Fibroblast of mammary gland (primary cell): ENCODE measurements at places on chromosomes 1 and 21.
A peak's percentile ranks its signal among the peaks of the same experiment; 100 is the strongest.

- no peak for DNase-seq
Observed at GRCh38 chr1:3552751-3553150, 58.6 kb downstream of the MEGF6 start.

DNA sequence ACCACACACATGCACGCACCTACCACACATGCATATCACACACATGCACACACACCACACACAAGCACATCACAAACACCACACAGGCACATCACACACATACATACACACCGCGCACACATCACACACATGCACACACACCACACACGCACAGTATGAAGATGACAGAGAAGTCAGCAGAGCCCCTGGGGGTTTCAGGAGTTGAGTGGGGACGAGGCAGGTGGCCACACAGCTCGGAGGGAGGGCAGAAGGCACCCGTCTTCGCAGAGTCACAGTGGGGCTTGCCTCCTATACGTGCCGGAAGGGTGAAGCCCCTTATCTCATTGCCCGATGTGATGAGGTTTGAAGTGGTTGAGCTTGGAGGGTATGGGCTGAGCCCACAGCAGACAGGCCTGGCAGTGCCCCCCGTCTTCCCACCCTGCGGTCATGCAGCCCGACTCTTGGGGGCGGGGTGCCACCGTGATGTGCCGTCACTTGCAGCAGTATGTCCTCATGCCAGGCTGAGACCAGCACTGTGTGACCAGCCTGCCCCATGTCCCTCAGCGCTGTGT lies 9.9 kb downstream of the PDE9A start:
- DNase-seq: no peak

- no peak for DNase-seq
Observed at GRCh38 chr1:44553127-44553758, 121.0 kb downstream of the TMEM53 start.

GRCh38 chr1:153985941-153986761 lies at the start of gene RAB13:
TSS of gene RAB13 (minus strand) at chr1:153986339. CDS start at chr1:153986236, 103 bp downstream.
- DNase-seq: peak; percentile 82

DNA sequence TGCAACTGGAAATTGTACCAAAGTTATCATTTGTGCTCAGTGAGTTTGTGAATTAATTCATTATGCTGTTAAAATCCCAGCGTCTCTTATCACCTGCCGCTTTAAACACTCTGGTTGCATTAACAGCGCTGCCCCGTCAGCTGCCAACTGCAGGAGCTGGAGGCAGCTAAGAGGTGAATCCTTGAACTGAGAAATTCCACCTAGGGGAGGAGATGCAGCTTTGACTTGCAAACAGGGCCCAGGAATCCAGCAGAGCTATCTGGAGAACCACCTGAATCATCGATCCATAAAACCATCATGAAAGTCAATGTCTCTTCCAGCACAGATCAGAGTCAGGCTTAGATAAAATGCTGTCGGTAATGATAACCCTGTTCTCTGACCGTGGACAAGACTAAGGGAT lies 140.7 kb upstream of the PTBP2 start:
- no peak for DNase-seq

- DNase-seq: no peak
Observed at GRCh38 chr1:40092241-40092640, 4.8 kb downstream of the PPT1 start.

DNA sequence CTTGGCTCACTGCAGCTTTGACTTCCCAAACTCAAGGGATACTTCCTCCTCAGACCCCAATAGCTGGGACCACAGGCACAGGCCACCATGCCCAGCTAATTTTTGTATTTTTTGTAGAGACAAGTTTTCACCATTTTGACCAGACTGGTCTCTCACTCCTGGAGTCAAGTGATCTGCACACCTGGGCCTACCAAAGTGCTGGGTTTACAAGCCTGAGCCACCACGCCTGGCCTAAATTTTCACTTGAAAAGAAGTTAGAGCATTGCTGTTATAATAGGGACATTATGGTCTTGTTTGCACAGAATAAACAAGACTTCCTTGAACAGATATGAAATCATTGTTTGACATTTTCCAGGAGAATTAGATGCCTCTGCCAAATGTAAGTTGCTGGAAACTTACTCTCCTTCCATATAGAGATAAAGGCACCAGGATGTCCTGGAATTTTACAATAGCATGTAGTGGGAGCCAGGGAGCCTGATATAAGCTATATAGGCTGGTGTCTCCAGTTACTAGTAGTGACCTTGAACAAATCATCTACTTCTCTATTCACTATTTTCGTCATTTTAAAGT lies 16.9 kb downstream of the SLC35A3 start:
- no peak for DNase-seq

DNA sequence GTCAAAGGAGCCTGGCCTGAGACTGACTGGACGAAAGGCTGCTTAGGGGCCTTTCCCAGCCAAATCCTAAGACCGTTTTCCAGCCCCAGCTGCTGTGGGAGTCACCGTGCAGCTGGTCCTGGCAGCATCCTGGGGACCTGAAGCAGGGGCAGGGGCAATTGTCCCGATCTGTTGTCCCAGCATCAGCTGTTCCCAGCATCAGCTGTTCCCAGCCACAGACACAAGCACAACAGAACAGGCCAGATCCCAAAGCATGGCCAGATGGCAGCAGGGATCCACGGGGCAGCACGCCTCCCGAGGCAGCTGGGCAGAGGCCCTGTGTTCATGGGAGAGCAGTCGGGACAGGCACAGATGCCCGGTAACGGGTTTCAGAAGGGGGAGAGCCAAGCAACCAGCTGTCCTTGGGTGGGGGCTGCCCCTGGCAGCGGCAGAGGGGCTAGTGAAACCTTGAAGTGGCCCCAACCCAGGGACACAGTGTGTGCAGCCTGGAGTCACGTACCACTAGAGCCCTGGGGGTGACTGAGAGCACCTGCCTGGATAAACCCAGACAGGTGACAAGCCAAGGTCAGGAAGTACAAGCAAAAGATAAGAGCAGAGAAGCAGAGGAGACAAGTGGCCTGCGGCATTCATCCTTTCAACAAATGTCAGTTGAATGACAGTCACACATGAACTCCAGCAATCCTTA lies 13.3 kb downstream of the CELA2B start:
- no peak for DNase-seq

DNA sequence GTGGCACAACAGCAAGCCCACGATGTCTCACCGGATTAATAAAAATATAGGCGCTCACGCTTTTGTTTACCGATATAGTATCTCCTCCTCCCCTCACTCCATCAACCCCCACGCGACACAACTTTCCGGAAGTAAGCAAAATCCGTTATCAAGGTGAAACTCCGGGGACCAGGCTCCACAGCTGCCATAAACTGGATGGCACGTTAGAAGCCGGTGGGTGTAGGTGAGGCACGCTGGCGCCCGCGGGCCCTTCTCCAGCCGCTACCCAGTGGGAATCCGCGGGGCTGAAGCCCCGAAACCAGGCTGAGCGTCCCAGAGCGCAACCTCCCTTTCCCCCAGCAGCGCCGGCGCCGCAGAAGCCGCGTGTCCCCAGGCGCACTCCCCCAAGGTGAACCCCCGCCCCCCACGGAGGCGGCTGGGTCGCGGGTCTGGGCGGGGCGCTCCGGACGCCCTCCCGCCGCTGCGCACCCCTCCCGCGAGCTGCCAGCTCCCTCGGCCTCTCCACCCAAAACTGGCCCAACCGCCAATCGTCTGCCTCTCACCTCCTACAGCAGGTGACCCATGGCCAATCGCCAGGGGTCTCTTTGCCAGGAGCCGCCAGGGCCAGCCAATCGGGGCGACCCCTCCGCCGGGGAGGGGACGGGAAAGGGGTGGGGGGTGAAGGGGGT lies 112.4 kb downstream of the OSBPL9 start:
- DNase-seq: peak; percentile 85

DNA sequence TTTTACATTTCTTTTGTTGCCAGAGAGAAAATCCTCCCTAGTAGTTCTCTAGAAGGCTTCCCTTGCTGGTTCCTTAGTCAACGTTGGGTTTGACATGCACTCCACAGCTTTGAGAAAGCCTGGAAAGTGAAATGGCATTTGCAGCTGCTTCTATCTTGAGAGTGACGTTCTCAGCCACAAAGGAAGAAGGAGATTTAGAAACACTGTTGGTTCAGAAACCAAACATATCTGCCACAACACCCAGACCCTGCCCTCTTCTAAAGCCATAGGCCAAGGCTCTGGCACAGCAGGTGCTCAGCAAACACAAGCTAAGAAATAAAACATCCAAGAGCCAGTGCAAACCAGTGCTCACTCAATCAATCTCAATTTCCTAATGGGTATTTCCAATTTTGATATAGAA lies 121.4 kb downstream of the CCDC185 start:
- DNase-seq: no peak

DNA sequence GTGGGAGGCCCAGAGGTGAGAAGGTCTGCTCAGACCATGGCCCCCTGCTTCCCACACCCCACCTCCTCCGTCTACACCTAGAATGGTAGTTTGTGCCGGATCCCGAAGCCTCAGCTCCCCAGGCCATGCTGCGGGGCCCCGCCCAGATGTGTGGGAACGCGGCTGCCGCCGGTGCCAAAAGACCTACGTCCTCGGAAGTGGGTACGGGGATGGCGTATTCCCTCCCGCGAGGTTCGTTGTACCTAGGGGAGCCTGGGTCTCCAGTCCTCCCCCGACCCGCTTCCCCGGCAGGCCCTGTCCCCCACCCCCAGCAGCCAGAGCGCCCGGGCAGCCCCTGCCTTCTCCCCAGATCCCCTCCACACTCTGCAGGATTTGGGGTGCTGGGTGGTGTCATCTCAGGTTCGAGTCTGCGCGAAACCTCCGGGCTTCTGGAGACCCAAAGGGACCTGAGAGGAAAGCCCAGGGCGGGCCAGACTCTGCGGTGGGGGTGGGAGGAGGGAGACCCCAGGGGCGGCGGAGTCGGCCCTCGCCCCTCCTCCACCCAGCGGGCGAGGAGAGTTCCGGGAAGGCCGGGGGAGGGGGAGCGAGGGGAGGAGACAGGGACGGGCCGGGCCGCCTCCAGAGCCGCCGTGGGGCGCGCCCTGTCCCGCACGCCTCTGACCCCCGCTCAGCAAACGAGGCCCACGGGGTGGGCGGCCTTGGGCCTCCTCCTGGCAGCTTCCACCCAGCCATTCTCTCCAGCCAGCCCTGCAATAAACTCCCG lies 6.2 kb upstream of the PRDM16 start:
- no peak for DNase-seq

GRCh38 chr1:29985606-29985945 lies 737.8 kb downstream of the MATN1 start:
- no peak for DNase-seq

- no peak for DNase-seq
Observed at GRCh38 chr21:33398361-33398760, 4.9 kb upstream of the IFNGR2 start.

- DNase-seq: peak; percentile 84
Observed at GRCh38 chr1:12296623-12297022, 66.8 kb downstream of the VPS13D start.

DNA sequence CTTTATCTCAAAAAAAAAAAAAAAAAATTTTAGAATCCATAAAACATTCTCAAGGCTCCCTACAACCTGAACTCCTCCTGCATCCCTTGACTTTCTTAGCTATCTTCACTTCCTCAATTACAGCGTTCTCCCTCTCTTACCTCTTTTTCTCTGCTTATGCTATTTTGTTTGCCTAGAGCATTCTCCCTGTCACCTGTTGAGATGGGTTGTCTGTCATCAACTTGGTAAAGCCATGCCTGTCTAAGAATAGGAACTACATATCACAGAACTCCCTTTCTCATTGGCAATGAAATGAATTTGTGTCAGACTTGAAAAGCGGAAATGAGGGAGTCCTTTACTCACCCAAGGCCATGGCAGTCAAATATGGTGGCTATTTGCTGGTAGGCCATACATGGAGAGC lies 129.6 kb upstream of the CACHD1 start:
- no peak for DNase-seq
